ENCODE measurements at places on chromosomes 13 and 19. TPM values are rescaled to one million over a fixed set of nuclear protein-coding genes. Genes with fewer than 3 reads are reported as not detected.

DNA sequence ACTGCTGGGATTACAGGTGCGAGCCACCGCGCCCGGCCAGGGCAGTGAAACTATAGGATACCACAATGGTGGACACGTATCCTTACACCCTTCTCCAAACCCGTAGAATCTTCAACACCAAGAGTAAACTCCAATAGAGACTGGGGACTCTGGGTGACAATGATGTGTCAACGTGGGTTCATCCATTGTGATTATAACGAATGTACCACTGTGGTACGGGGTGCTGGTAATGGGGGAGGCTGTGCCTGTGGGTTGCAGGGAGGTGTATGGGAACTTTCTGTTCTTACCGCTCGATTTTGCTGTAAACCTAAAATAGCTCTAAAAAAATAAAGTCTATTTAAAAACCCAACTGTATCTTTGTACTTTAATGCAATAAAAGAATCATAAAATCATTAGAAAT, 11.6 kb downstream of the GNG7 start:
- no peaks in the 10 kb centered on the region for H3K36me3 ChIP-seq
- DNase-seq: no peak
- H3K4me3 ChIP-seq: no peak overlapping the region
- H3K27ac ChIP-seq: no peak overlapping the region
- no peaks in the 10 kb centered on the region for H3K4me1 ChIP-seq

GRCh38 chr19:1354970-1355567, 28.6 kb upstream of the NDUFS7 start:
- peaks cover 18% of the 10 kb centered on the region for H3K4me1 ChIP-seq
- H3K27me3 ChIP-seq: no peaks in the 10 kb centered on the region
- peak overlapping the region; percentile 34 for H3K27ac ChIP-seq
- DNase-seq: no peak
- H3K4me3 ChIP-seq: peak overlapping the region; percentile 97

HRC gene
- not detected for total RNA-seq

- no peak for DNase-seq
- no peaks in the 10 kb centered on the region for H3K36me3 ChIP-seq
- no peak overlapping the region for H3K4me3 ChIP-seq
- no peaks in the 10 kb centered on the region for H3K27me3 ChIP-seq
- H3K4me1 ChIP-seq: no peaks in the 10 kb centered on the region
Observed at GRCh38 chr13:84032116-84032515, 149.8 kb upstream of the SLITRK1 start.

CNFN gene
- 2.1 TPM for total RNA-seq

GRCh38 chr13:73754727-73755292, 379.4 kb downstream of the KLF12 start:
- H3K4me3 ChIP-seq: no peak overlapping the region
- no peaks in the 10 kb centered on the region for H3K27me3 ChIP-seq
- H3K4me1 ChIP-seq: peaks cover 27% of the 10 kb centered on the region
- H3K27ac ChIP-seq: peak overlapping the region; percentile 49
- peak; percentile 16 for DNase-seq

CGB8 gene
- total RNA-seq: not detected

DNA sequence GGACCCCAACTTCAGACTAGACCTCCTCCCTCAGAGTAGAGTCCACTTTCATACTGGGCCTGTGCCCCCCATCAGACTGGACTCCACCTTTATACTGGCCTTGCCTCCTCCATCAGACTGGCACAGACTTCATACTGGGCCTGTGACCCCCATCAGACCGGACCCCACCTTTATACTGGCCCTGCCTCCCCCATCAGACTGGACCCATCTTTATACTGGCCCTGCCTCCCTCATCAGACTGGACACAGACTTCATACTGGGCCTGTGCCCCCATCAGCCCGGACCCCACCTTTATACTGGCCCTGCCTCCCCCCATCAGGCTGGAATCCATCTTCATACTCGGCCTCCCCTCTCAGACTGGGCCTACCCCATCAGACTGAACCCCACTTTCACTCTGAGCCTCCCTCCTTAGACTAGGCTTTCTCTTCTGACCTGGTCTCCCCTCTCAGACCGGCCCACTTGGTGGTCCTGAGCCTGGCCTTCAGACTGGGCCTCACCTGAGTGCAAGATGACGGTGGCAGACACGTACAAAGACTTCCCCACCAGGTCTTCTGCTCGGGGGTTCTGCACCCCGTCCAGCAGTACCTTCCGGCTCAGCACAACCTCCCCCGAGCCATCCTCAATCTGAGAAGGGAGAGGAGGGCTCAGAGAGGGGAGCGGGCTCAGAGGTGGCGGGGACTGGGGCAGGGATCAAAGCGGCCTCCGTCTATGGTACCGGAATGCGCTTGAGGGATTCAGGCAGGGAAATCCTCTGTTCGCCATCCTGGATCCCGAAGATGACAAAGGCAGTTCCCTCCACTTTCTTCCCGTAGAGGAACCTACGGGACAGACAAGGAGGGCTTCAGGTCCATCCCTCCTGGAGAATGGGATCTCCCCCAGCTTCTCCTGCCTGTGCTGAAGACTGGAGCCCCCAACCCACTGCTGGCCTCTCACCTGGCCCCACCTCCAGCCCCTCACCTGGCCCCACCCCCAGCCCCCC, 7.5 kb downstream of the C3 start:
- peaks cover 46% of the 10 kb centered on the region for H3K27me3 ChIP-seq
- H3K36me3 ChIP-seq: peaks cover 4% of the 10 kb centered on the region
- no peak for DNase-seq
- H3K4me3 ChIP-seq: no peak overlapping the region

DNA sequence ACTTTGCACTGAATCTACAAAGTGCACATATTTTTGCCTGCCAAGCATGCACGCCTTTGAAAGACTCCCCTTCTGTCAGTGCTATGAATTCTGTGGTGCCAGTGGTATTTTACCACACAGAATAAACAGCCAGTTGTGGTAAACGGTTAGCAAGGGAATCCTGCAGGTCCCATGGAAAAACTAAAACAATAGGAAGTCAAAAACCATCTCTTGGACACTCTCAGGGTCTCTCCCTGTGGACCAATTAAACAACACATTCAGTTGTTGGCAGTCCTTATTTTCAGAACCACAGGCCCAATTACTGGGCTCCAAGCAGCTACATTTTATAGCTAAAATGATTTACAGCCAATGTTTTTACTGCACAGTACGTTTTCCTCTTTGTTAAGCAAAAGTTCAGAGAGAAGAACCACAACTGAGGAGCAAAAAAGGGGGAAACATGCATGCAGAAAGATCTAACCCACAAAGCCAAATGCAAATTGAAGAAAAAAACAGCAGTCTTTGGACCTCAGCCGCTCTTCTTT, 116.9 kb downstream of the KCTD12 start:
- DNase-seq: no peak
- H3K27ac ChIP-seq: no peak overlapping the region
- H3K36me3 ChIP-seq: no peaks in the 10 kb centered on the region
- no peaks in the 10 kb centered on the region for H3K27me3 ChIP-seq
- H3K4me1 ChIP-seq: peaks cover 5% of the 10 kb centered on the region

LRG1 gene
- total RNA-seq: 2.3 TPM

ZNF415 gene
- 3.4 TPM for total RNA-seq

DNA sequence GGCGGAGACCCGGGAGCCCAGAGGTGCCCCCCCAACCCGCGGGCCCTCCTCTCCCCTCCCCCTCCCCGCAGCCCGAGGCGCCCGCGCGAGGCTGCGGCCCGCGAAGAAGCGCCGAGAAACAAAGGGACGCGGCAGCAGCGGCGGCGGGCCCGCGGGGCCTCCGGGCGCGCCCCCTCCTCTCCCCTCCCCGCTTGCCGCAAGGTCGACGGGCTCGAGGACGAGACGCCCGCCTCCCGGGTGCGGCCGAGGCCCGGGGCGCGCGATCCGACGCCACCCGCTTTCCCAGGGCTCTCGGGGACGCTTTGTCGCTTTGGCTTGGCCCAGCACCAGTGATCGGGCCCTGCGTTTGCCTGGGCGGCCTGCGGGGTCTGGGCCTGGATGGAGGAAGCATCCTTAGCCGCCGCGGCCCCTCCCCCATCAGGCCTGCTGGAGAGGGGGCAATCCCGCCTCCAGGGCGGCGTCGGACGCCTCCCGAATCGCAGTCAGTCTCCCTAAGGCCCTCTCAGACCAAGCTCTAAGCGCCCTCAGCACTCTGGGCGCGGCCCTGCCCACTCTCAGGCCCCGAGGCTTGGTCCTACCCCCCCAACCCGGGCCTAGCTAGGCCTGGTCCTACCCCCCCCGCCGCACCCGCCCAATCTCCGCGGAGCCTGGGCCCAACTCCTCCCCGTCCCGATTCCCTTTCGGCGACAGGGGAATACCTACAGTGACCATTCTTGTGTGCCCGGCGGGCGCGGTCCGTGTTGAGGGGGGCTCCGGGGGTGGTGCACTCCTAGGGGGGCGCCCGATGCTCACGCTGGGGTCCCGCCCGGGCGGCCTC, 740 bp downstream of the ELAVL3 start:
- peaks cover 1% of the 10 kb centered on the region for H3K36me3 ChIP-seq
- peak overlapping the region; percentile 32 for H3K4me3 ChIP-seq
- H3K27ac ChIP-seq: no peak overlapping the region
- DNase-seq: no peak
- H3K4me1 ChIP-seq: peaks cover 25% of the 10 kb centered on the region

DNA sequence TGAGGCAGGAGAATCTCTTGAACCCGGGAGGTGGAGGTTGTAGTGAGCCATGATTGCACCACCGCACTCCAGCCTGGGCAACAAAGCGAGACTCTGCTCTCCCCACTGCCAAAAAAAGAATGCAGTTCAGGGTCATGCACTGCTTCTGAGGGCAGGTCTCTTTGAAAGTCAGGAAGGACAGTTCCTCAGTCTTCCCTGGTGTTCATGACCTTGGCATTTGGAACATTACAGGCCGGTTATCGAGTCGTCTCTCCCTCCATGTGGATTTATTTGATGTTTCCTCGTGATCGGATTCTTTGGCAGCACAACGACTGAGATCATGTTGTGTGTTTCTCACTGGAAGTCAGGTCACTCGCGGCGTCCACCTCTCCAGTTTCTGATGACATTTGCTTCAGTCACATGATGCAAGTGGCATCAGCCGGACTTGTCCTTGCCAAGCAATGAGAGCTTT, 17.2 kb downstream of the FGF21 start:
- no peaks in the 10 kb centered on the region for H3K36me3 ChIP-seq
- H3K27me3 ChIP-seq: peaks cover 15% of the 10 kb centered on the region
- no peak for DNase-seq
- no peak overlapping the region for H3K27ac ChIP-seq
- no peak overlapping the region for H3K4me3 ChIP-seq
- H3K4me1 ChIP-seq: no peaks in the 10 kb centered on the region

- no peak overlapping the region for H3K4me3 ChIP-seq
- H3K4me1 ChIP-seq: no peaks in the 10 kb centered on the region
- no peaks in the 10 kb centered on the region for H3K27me3 ChIP-seq
- no peak overlapping the region for H3K27ac ChIP-seq
- no peaks in the 10 kb centered on the region for H3K36me3 ChIP-seq
Observed at GRCh38 chr13:37601648-37602440, 3.3 kb upstream of the POSTN start.

- no peaks in the 10 kb centered on the region for H3K27me3 ChIP-seq
- no peak overlapping the region for H3K27ac ChIP-seq
- H3K36me3 ChIP-seq: no peaks in the 10 kb centered on the region
- no peak overlapping the region for H3K4me3 ChIP-seq
- H3K4me1 ChIP-seq: no peaks in the 10 kb centered on the region
- DNase-seq: peak; percentile 74
Observed at GRCh38 chr19:2962018-2962670, 15.2 kb upstream of the TLE6 start.

PABPC3 gene
- total RNA-seq: 0.58 TPM

PSG11 gene
- total RNA-seq: not detected

GRCh38 chr19:35419046-35419445, 29.0 kb upstream of the FFAR2 start:
- no peak overlapping the region for H3K4me3 ChIP-seq
- H3K4me1 ChIP-seq: peaks cover 4% of the 10 kb centered on the region
- no peaks in the 10 kb centered on the region for H3K36me3 ChIP-seq
- no peak for DNase-seq
- peaks cover 33% of the 10 kb centered on the region for H3K27me3 ChIP-seq

HIPK4 gene
- 0.12 TPM for total RNA-seq

ZNF850 gene
- 14.9 TPM for total RNA-seq

SERP2 gene
- total RNA-seq: 1.0 TPM

GRCh38 chr13:51278426-51279130, 56.4 kb downstream of the FAM124A start:
- no peaks in the 10 kb centered on the region for H3K36me3 ChIP-seq
- H3K4me3 ChIP-seq: no peak overlapping the region
- H3K27me3 ChIP-seq: no peaks in the 10 kb centered on the region
- no peak for DNase-seq

ZNF813 gene
- total RNA-seq: 7.9 TPM

GRCh38 chr19:28546148-28546685, 666.7 kb downstream of the UQCRFS1 start:
- H3K36me3 ChIP-seq: no peaks in the 10 kb centered on the region
- H3K4me1 ChIP-seq: no peaks in the 10 kb centered on the region

DNA sequence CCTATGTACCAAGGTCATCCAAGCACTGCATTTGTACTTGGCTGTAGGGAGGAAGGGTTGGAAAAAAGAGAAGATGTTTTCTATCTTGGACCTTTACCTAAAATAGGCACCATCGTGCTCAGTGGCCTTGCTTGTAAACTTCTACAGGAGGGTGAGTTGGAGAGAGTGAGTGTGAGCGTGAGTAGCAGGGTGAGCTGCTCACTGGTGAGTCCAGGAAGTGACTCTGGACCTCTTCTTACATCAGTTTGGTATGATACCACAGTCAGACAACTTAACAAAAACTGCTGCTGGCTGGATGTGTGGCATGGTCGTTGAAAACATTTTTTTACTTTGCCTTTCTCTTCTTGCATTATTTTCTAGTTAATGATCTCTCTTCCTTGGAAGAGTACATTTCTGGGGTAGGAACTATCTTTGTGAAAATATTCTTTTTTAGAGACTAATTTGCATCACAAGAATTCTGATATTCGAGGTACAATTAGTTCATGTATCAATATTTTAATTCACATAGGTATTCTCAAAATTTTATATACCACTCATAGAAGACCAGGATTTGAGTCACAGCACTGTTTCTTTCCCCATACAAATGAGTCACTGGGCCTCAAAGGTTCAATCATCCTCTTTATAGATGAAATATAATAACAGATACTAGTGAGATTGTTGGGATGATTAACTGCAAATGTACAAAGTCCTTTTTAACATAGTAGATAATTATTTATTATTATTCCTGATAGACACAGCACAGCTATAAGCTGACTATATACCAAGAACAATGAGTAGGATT, 651 bp downstream of the SERPINE3 start:
- no peak for DNase-seq
- H3K4me3 ChIP-seq: no peak overlapping the region
- peaks cover 5% of the 10 kb centered on the region for H3K27me3 ChIP-seq
- H3K4me1 ChIP-seq: peaks cover 22% of the 10 kb centered on the region
- peak overlapping the region; percentile 83 for H3K27ac ChIP-seq
- H3K36me3 ChIP-seq: no peaks in the 10 kb centered on the region

CEACAM1 gene
- 4.0 TPM for total RNA-seq
